LHCN-M2 (cell line): ENCODE measurements at places on chromosomes 11 and 22. TPM values are rescaled to one million over a fixed set of nuclear protein-coding genes. Genes with fewer than 3 reads are reported as not detected.

The HPS4 gene
- total RNA-seq = 24.3 and 42.3 TPM in 2 replicates

The SLC6A5 gene
- not detected in 2 replicates for total RNA-seq

The MS4A7 gene
- total RNA-seq = not detected in 2 replicates

The INPP5J gene
- total RNA-seq = 0.06 TPM in 2 replicates

The PRR5L gene
- 19.3 and 22.8 TPM in 2 replicates for total RNA-seq

The MS4A15 gene
- total RNA-seq = not detected in 2 replicates

The OR2AG2 gene
- total RNA-seq = 0.19 TPM in 1 of 2 replicates, not detected in the other

The F2 gene
- not detected in 2 replicates for total RNA-seq

The DNAJB7 gene
- not detected in 2 replicates for total RNA-seq

DNA sequence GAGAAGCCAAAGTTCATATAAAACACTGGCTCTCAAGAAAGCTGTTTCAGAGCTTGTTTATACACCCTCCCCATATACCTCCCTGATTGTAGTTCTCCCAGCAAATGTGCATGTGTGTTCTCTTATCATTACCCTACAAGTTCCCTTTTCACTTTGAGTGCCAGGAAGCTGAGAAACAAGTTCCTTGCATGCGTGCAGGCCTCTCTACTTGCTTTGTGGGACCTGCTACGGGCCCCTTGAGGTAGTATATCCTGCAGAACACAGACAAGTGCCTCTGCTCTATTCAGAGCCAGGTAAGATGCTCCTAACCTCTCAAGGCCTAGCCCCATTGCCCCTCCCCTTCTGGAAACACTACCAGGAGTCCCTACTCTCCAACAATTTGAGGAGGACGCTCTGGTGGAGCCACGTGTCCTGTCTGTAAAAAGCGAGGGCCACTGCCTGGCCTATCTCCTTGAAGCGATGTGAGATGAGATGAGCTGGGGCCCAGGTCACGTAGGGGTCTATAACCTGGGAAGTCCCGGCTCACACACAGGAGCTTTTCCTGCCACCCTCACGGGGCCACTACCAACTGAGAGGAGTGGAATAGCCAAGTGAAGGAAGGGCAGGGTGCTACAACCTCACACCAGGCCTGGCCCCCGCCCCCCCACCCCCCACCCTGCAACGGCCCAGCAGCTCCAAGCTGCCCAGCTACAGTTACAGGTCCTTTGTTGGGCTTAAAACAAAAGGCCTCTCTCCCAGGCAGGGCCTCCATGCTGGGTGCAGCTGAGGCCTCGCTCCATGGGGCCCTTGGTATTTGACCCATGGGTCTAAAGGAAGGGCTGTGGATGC, 2.6 kb upstream of the ATP5MGL start:
- no peak for DNase-seq

- DNase-seq = no peak
Measured at GRCh38 chr11:20671856-20672546, 2.6 kb downstream of the NELL1 start.

DNA sequence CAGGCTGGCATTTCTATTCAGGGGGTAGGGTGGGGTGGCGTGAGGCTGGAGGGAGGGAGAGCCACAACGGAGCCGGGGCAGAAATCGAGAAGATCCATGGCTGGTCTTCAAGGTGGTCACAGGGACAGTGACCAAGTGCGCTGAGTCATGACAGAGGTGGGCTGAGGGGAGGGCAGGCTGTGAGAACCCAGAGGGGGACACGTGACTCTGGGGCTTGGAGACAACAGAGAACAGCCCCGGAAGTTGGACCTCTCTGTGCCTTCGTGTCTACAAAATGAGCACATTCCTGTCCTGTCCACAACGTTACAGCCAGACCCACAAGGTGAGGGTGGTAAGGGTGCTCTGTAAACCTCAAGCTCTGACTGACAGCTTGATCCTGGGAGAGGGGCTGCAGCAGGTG, 35.1 kb upstream of the ARFGAP3 start:
- DNase-seq = no peak

GRCh38 chr22:36885474-36885873, 24.7 kb downstream of the NCF4 start:
- DNase-seq = no peak

GRCh38 chr11:125188021-125188420, 23.5 kb downstream of the PKNOX2 start:
- DNase-seq = peak; percentile 59

- no peak for DNase-seq
Measured at GRCh38 chr11:124753205-124753604, 1.1 kb upstream of the VSIG2 start.

GRCh38 chr22:36117053-36117554, 43.5 kb downstream of the APOL3 start:
- DNase-seq = no peak

DNA sequence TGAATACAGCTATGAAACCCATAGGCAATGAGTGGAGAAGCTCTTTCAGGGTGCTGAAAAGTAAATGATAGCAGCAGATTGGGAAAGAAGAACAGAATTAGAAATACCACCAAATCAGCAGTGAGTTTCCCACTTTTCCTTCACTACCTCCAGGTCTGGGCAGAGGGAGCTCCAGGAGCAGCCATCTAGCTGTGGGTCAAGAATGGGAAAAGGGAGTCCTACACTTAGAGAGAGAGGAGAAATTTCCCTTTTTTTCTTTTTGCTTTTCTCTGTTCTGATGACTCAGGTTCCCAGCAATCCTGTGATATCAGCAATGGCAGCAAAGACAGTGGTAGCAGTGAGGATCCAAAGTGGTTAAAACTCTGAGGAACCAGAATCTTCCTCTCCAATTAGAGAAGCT, 263.9 kb downstream of the NXPE2 start:
- DNase-seq = no peak

GRCh38 chr11:71525188-71525937, 1.7 kb upstream of the KRTAP5-7 start:
- no peak for DNase-seq

DNA sequence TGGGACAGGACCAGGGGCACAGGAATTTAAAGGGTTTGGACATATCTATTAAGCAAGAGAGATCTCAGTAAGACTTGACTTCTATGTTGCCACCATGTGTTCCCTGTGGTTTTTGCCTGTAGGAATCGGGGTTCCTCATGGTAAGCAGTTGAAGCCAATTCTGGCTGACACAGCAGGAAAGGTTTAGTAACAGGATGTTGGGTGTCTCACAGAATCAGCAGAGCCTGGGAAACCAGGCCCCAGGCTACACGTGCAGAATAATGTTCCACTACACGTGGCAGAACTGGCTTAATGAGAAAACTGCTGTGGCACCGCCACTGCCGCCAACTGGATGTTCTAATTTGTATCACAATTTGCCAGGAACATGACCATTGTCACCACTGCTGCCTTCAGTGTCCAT, 264.6 kb upstream of the PLET1 start:
- DNase-seq = peak; percentile 39

DNA sequence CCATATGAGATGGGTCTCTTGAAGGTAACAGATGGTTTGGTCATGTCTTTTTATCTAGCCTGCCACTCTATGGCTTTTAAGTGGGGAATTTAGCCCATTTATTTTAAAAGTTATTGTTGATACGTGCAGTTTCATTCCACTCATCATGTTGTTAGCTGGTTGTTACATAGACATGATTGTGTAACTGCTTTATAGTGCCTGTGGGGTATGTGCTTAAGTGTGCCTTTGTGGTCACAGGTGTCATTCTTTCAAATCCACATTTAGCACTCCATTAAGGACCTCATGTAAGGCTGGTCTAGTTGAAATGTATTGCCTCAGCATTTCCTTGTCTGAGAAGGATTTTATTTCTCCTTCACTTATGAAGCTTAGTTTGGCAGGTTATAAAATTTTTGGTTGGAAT, 263.8 kb upstream of the LUZP2 start:
- no peak for DNase-seq

- DNase-seq = no peak
Measured at GRCh38 chr11:128694618-128695481, 978 bp downstream of the FLI1 start.

- DNase-seq = no peak
Measured at GRCh38 chr22:19115628-19116027, 6.6 kb downstream of the DGCR2 start.

GRCh38 chr11:78740199-78741071, 165.8 kb upstream of the NARS2 start:
- no peak for DNase-seq

- DNase-seq = no peak
Measured at GRCh38 chr11:119482521-119483011, 59.6 kb upstream of the THY1 start.

GRCh38 chr11:126990716-126991480, 9.7 kb downstream of the KIRREL3 start:
- peak; percentile 48 for DNase-seq

- DNase-seq = no peak
Measured at GRCh38 chr22:32308191-32308590, 49.5 kb upstream of the RFPL3 start.

DNA sequence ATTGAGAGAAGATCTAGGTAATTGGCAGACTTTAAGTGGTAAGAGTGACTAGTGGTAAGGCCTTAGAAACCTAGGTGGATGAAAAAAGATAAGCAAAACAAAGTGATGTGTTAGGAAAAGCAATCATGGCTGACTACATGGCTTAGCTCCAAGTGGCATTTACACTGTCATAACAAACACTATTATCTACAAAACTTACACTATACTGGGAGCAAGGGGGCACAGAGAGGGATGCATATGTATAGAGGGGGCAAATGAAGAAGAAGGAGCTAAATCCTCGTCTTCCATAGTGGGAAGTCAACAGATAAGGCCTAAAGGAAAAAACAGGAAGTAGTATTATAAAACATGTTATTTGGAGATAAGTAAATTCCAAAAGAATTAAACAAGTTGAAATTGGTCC, 32.5 kb downstream of the ADORA2A start:
- no peak for DNase-seq

GRCh38 chr11:15471048-15471894, 356.5 kb downstream of the INSC start:
- DNase-seq = no peak

GRCh38 chr11:113172382-113172951, 141.9 kb upstream of the TTC12 start:
- DNase-seq = no peak

GRCh38 chr11:57641011-57641807, 8.5 kb downstream of the YPEL4 start:
- peak; percentile 72 for DNase-seq

DNA sequence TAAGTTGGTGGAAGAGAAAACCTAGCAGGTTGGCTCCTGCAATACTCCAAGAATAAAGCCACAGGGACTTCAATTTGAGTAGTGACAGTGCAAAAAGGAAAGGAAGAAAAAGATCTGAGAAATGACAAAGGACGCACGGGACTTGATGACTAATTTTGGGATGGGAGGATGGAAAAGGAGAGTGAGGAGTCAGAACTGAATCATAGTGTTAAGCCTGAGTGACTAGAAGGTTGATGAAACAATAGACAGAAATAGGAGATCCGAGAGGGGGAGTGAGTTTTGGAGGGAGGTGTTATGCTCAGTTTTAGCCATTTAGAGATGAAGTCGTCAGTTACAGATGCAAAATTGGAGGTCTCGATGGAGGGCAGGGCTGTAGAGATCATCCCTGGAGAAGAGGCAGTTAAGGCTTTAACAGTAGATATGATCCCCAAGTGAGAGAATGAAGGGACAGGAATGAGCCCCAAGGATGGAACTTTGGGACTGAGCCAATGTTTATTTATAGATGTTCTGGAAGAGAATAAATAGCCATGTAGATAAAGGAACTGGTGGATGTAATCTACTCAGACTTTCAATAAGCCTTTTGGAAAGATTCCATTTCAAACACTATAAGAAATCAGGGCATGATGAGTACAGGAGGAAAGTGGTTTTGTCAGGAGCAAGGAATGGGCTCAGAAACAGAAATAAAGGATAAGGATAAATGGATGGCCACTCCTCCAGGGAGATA, 108.9 kb upstream of the NCAM1 start:
- peak; percentile 90 for DNase-seq

DNA sequence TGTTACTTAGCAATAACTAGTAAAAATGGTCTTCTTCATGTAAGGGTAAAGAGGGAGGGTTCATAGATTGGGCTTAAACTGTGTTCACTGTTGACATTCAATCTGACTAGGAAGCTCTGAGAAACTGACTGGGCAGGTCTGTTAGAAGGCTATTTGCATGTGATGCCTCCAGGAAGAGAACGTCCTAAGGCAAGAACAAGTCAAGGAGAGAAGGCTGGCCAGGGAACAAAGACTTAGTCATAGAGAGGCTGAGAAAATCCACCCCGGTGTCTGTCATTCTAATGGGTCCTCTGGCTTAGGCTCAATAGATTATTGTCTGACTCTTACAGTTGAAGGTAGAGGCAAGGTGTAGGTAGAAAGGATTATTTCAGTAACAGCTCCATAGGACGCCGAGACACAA, 50.3 kb upstream of the CD44 start:
- DNase-seq = peak; percentile 32

GRCh38 chr22:41745968-41746367, 46.7 kb downstream of the MEI1 start:
- no peak for DNase-seq

GRCh38 chr22:20805972-20806471, 32.1 kb downstream of the SERPIND1 start:
- DNase-seq = peak; percentile 44

GRCh38 chr11:44468345-44468988, 97.0 kb upstream of the CD82 start:
- DNase-seq = no peak

GRCh38 chr11:68960294-68961071, 20.3 kb downstream of the MRGPRD start:
- DNase-seq = no peak

GRCh38 chr22:27620367-27621154, 181.0 kb downstream of the MN1 start:
- DNase-seq = no peak

DNA sequence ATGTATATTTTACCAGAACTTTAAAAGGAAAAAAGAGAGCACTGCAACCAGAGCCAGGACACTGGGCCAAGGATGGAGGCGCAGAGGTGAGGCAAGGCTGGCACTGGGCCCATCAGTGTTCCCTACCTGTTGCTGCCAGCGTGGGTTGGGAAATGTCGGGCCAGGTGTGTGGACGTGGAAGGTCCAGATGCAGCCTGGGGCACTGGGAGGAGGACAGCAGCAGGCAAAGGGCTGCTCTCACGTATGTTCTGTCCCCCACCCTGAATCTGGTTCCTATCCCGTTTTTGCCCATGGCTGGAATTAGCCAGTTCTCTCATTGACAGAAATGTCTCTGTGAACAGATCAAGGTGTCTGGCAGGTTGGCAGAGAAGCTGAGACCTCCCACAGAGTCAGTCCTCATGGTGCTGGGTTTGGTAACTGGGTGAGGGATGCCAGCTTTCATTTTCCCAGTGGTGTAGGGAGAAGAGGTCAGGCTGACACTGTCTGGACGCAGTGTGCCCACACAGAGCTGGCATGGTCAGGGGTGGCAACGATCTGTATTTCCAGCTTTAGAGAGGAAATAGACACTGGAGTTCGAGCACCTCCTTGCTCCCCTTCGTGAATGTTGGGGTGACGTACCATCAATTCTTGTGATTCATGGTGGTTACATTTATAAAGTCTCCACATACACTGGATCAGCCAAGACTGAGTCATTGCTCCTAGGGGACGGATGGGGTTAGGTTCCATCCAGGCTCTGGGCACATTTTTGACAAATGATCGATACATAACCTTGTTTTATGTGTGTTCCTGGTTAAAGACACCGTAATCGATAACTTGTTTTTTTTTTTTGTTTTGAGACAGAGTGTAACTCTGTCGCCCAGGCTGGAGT, 4.3 kb upstream of the PNPLA3 start:
- DNase-seq = peak; percentile 86

GRCh38 chr11:100785148-100785983, 98.3 kb downstream of the ARHGAP42 start:
- DNase-seq = no peak
